Eye (tissue), 1 donor: ENCODE measurements at places on chromosomes 7 and 10.

DNA sequence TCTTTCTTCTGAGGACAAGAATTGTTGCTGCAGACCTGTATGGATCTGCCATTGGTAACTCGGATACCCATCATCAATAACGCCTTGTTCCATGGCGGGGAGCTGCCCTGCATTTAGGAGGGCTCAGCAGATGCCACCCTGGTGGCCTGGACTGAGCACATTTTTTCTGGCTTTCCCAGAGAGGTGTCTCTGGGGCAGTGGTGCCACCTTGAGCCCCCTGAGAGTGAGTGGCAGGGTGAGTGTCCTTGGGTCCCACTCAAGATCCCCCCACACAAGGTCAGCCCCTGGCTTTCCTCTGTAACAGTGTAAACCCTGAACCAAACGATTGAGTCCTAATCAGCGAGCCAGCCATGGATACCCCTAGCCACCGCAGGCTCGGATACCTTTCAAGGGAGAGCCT is 258.6 kb downstream of the GLRX3 start:
- DNase-seq = no peak

- no peak for DNase-seq
Observed at GRCh38 chr7:83820641-83821040, 171.7 kb upstream of the SEMA3E start.

GRCh38 chr7:156192921-156193320 is 380.7 kb upstream of the SHH start:
- DNase-seq = no peak

GRCh38 chr7:44969701-44970522 is 8.9 kb downstream of the MYO1G start:
- DNase-seq = no peak

- peak; percentile 63 for DNase-seq
Observed at GRCh38 chr7:123789817-123790216, 41.0 kb upstream of the WASL start.

GRCh38 chr7:28761505-28761904 is 196.6 kb downstream of the TRIL start:
- no peak for DNase-seq

GRCh38 chr7:135195156-135195555 is 16.2 kb downstream of the WDR91 start:
- peak; percentile 56 for DNase-seq

GRCh38 chr7:107833684-107834106 is 30.7 kb upstream of the SLC26A3 start:
- peak; percentile 72 for DNase-seq

GRCh38 chr7:82625377-82625776 is 181.8 kb upstream of the CACNA2D1 start:
- DNase-seq = no peak
